Activated CD8-positive, alpha-beta memory T cell treated with anti-CD3 and anti-CD28 coated beads for 4 hours (primary cell): ENCODE measurements at places on chromosomes 3 and 15.

- DNase-seq, result peak; percentile 57
These were observed 31.9 kb upstream of the RAB6B start for GRCh38 chr3:133927540-133928066.

- no peak for DNase-seq
These were observed 30.1 kb downstream of the DIS3L start for GRCh38 chr15:66323312-66323928.

DNA sequence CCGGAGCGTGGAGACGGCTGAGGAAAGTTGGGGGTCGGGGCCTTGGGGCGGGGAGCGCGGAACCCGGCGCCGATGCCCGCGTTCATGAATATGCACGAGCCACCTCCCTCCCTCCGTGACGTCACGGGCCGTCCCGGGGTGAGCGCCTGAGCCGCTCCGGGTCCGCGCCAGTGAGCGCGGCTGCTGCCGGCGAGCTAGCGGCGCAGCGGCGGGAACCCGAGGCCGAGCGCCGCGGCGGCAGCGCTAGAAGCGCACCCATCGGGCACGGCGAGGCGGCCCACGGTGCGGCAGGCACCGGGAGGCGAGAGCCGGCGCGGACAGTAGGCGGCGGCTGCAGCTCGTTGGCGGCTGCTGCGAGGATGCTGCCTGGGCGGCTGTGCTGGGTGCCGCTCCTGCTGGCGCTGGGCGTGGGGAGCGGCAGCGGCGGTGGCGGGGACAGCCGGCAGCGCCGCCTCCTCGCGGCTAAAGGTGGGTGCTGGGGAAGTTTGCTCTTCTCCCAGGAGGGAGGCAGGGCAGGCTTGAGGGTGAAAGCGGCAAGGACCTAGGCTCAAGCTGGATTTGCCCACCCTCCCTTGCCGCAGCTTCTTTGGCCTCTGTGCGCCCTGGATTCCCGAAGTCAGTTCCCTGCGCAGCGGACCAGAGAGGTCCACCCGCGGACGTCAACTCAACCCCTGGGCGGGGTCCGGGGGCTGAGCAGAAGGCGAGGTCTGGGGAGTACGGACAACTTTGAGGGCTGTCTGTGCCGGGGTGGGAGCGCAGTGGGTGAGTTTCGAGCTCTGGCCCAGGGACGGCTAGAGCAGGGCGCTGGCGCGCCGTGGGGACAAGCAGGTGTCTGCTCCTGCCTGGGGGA, at the start of gene CLSTN2:
TSS of gene CLSTN2 (plus strand) at position 170 of the 850 bp plus-strand sequence.
- DNase-seq, result no peak

GRCh38 chr3:17136136-17136721, 251.5 kb downstream of the PLCL2 start:
- no peak for DNase-seq

GRCh38 chr15:52362497-52362896, 66.9 kb upstream of the MYO5C start:
- no peak for DNase-seq

DNA sequence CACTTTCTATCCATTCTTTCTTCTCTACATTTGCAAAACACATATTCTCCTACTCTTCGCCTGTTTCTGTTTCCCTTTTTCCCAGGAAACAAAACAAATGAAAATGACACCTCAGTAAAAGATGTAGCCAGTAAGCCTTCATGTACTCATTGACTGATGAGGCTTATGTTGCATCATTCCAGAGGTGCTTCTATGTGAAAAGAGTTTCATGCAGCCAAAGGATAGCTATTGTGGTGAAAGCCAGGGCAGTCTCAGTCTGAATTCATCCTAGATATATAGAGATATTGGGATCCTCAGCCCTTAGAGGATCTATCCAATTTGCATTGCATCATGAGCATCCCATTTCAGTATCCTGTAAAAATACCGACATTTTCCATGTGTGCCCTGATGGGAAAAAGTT, 267.3 kb downstream of the GAP43 start:
- no peak for DNase-seq

DNA sequence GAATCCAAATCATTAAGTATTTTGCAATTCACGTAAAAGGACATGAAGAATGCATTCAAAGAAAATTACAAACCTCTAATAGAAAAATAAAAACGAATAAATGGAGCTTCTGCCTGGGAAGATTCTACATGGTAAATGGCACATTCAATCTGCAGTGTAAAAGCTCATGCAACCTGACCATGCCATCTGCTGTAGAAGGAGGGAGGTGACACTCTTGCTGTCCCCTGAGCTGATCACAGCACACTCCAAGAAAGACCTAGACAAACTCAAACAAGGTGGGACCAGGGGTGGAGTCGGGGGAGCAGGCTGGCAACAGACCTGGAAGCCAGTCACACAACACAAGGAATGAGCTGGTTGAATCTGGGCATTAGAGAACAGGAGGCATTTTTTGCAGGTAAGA, 101.8 kb downstream of the BDH1 start:
- no peak for DNase-seq

- no peak for DNase-seq
These were observed 59.6 kb downstream of the EIF3J start for GRCh38 chr15:44596511-44597010.

GRCh38 chr3:101065962-101066361, 72.7 kb upstream of the ABI3BP start:
- DNase-seq, result no peak

GRCh38 chr15:83422081-83422480, 25.1 kb upstream of the SH3GL3 start:
- DNase-seq, result no peak

- DNase-seq, result no peak
These were observed 45.7 kb downstream of the NUDT16 start for GRCh38 chr3:131427226-131427625.

DNA sequence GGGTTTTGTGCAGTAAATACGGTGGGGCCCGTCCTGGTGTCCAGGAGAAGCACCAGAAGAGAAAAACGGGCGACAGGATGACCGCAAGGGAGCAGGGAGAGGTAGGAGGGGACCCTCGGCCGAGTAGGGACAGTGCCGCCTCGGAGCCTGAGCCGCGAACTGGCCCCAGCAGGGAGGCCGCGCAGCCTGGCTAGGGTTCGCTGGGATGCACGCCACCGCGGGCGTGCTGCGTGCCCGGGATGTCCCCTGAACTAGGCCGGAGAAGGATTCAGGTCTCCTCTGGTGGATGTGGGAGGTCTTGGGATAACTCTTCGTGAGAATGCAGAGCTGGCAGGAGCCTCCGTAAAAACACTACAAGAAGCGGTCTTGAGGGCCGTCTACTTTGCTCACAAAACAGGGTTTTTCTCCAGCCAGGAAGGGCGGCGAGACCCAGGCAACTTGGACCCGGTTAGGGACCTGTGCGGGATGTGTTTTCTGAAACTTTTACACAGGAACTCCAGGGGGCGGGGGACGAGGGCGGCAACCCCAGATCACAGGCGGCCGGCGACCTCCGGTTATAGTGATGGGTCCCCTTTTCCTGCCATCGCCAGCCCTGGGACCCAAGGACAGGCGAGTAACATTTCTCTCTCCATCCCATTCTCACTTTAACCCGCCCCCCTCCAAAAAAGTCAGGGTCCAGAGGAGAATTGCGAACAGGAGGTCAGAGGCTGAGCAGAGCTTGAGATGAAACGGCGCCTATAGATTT, 35.5 kb downstream of the NR2F2 start:
- DNase-seq, result no peak

GRCh38 chr3:190272747-190273146, 49.5 kb downstream of the CLDN1 start:
- DNase-seq, result no peak

DNA sequence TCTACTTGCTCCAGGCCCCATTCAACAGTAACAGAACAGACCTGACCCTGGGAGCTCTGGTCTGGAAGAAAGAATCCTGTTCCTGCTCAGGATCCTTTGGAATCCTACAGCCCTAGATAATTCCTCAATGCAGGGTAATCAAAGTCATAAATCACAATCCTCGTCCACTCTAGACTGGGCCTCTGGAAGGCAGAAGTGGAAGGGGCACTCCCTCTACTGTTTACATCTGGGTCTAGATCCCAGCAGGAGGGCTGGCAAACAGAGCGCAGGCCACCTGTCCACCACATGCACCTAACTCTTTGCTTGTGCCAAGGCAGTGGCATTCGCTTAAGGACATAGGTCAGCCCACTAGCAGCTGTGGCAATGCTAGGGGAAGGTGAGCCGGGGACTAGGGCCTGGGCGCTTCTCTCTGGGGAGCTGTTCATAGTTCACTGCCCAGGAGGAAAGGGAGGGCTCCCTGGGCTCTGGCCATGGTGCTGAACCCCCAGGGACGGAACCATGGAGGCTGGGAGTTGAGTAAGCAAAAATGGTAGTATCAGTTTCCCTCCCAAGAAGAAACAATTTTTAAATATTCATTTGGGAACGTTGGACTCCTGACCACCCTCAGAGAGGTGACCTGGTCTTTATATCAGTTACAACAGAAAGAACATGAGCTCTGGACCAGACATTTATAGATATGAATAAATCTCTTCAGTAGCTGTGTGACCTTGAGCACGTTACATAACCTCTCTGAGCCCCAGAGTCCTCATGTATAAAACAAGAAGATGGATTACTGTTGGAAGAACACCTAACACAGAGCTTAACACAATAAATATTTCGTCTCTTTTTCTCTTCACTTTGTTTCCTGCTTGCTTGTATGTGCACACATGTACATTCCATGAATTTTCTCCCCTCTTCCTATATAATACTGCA, 90.2 kb downstream of the NTRK3 start:
- no peak for DNase-seq

GRCh38 chr3:147152476-147152875, 253.9 kb downstream of the ZIC4 start:
- DNase-seq, result no peak

GRCh38 chr3:140403608-140404007, 274.3 kb upstream of the TRIM42 start:
- no peak for DNase-seq

DNA sequence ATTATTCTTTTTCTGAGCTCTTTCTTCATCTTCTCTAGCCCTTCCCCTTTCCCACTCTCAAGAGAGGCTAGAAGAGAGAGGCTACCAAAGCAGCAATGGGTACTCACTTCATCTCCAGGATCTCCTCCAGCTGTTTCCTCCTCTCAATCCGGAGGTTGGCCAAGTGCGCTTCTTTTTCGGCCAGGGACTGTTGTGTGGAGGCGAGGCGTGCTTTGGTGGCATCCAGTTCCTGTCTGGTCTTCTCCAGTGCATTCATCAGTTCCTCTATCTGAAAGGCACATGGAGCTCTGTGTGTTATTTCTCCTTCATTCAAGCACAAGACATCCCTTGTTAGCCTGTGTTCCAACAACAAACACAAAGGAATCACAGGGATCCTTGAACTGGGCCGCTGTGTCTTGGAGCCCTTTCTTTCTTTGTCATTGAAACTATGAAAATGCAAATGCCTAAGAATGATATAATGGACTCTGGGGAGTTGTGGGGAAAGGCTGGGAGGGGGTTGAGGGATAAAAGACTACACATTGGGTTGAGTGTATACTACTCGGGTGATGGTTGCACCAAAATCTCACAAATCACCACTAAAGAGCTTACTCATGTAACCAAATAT, 401.3 kb upstream of the WNT5A start:
- DNase-seq, result no peak

GRCh38 chr3:48440590-48440958, 517 bp downstream of the TMA7 start:
- DNase-seq, result no peak

DNA sequence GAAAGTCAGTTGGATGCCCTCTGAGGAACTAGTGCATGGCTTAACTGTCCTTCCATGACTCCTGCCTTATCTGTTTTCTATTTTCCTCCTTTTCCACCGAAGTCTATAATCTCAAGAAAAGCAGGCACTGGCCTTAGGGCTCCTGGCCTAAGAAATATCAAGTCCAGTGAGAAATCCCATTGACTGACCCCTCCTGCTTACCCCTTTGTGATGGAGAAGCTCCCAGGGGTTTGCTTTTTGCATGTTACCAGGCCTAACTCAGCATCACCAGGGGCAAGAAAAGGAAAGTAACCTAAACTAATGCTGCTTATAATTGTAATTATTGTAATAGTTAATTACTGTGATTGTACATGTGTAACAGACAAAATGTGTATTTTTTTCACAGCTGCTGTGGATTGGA, 21.7 kb downstream of the CCR3 start:
- DNase-seq, result no peak

- DNase-seq, result no peak
These were observed 305.7 kb downstream of the RPLP1 start for GRCh38 chr15:69758291-69758771.

DNA sequence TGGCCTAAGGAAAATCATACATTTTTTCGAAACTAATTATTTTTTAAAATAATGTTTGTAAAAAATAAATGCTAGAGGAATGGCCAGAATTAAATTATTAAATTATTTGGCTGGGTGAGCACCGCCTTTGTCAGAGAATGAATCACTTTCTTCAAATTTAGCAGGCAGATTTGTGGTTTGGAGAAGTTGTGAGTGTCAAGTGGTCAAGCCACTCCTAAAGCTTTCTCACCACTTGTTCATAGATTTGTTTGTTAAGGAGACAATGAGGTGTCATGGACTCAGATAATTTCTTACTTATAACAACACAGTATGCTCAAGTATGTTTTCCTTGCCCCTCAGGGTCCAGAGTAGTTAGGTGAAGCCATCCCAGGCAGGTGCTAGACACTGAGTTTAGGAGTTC, 196.2 kb downstream of the TUSC7 start:
- DNase-seq, result no peak

- no peak for DNase-seq
These were observed 33.8 kb downstream of the CPNE4 start for GRCh38 chr3:132001036-132001435.

- DNase-seq, result no peak
These were observed 14.7 kb upstream of the LRRFIP2 start for GRCh38 chr3:37189109-37189508.

- no peak for DNase-seq
These were observed 5.2 kb upstream of the PFN2 start for GRCh38 chr3:149975919-149976318.
